ENCODE measurements at places on chromosomes 12 and 14. TPM values are rescaled to one million over a fixed set of nuclear protein-coding genes. Genes with fewer than 3 reads are reported as not detected.

DNA sequence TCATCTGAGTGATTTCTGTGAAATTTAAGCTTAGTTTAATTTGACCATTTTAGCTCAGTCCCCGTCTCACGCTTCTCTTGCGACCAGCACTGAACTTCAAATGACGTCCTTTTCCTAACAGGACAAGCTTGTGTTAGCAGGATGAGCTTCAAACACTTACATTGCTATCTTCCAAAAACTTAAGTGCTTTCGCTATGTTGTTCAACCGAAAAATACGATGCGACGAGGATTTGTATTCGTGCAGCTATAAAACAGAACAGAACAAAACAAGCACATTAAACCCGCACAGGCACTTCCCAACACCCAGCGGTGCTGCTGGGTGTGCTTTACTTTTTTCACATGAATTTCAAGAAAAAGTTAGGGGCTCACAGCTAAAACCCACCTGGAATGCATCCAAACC, 64.2 kb upstream of the DICER1 start:
- H3K27ac ChIP-seq: no peak overlapping the region
- H3K4me1 ChIP-seq: no peaks in the 10 kb centered on the region
- H3K27me3 ChIP-seq: no peaks in the 10 kb centered on the region
- H3K36me3 ChIP-seq: peaks cover 10% of the 10 kb centered on the region
- no peak overlapping the region for H3K4me3 ChIP-seq
- no peak for DNase-seq

DNA sequence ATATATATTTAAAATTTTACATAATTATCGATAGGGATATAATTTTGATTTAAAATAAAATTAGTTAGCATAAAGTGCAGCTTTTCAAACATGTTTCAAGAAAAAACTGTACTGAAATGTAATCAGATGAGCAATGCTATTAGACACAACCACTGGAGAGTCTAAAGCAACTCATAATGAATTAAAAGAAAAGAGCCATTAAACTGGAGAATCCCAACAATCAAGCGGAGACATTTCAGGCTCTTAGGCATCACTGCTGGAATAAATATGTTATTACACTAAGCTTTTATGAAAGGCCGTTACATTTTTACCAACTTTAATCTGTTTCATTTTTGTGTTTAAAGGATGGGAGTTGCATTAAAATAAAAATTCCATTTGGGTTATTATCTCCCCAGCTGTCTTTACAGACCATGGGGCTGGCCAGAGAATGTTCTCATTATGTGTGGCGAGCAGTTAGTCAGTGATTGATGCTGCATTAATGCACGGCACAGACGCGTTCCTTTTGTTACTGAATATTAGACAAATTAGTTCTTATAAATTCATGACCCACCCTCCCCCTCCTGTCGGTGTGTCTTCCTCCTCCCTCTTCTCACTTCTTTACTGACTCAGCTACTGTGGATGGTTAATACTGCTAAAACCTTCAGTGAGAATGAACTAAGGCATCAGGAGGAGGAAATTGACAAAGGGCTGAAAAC, 156.8 kb downstream of the PDZRN4 start:
- peaks cover 6% of the 10 kb centered on the region for H3K4me1 ChIP-seq
- H3K27me3 ChIP-seq: no peaks in the 10 kb centered on the region
- no peak for DNase-seq
- H3K36me3 ChIP-seq: no peaks in the 10 kb centered on the region
- no peak overlapping the region for H3K4me3 ChIP-seq
- H3K27ac ChIP-seq: no peak overlapping the region

GRCh38 chr12:109295764-109296425, 13.2 kb downstream of the FOXN4 start:
- no peaks in the 10 kb centered on the region for H3K27me3 ChIP-seq
- no peak overlapping the region for H3K27ac ChIP-seq
- no peaks in the 10 kb centered on the region for H3K36me3 ChIP-seq
- no peak for DNase-seq
- H3K4me3 ChIP-seq: no peak overlapping the region
- peaks cover 13% of the 10 kb centered on the region for H3K4me1 ChIP-seq

DNA sequence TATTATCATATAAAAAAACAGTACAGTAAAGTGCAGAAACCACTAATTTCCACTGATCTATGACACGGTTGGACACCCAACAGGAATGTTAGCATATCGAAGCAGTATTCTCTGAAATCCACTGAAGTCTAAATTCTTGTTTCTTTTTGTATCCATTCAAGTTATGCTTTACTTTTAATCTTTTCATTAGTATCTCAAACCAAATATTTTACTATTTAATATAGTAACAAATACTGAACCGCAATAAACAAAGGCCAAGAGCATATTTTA, 41.1 kb downstream of the ATXN2 start:
- no peak for DNase-seq
- no peak overlapping the region for H3K4me3 ChIP-seq
- H3K4me1 ChIP-seq: peaks cover 66% of the 10 kb centered on the region
- no peaks in the 10 kb centered on the region for H3K36me3 ChIP-seq
- no peaks in the 10 kb centered on the region for H3K27me3 ChIP-seq
- no peak overlapping the region for H3K27ac ChIP-seq

DNA sequence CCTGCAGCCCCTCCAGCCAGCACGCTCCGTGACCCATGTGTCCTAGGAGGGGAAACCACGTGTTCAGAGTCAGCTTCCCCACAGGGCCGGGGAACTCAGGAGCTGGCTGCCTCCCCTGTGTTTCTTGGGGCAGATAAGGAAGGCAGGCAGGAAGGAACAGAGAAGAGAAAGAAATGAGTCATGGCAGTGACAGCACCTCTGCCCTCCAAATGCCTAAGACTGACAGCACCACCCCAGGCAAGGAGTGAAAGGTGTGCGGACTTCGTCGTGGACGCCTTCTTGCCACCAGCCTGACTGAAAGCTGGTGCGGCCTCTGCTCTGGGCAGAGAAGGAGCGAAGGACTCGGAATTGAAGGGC, 167.0 kb upstream of the FKBP4 start:
- no peak overlapping the region for H3K4me3 ChIP-seq
- no peak overlapping the region for H3K27ac ChIP-seq
- no peak for DNase-seq
- no peaks in the 10 kb centered on the region for H3K27me3 ChIP-seq

GRCh38 chr12:77035226-77035625, 30.1 kb downstream of the E2F7 start:
- no peak overlapping the region for H3K4me3 ChIP-seq

- peaks cover 5% of the 10 kb centered on the region for H3K4me1 ChIP-seq
- H3K4me3 ChIP-seq: peak overlapping the region; percentile 56
- H3K36me3 ChIP-seq: no peaks in the 10 kb centered on the region
- peak overlapping the region; percentile 21 for H3K27ac ChIP-seq
- no peak for DNase-seq
Observed at GRCh38 chr12:47903927-47904712, 674 bp downstream of the VDR start.

- no peaks in the 10 kb centered on the region for H3K36me3 ChIP-seq
- H3K27ac ChIP-seq: no peak overlapping the region
- no peaks in the 10 kb centered on the region for H3K27me3 ChIP-seq
- no peak overlapping the region for H3K4me3 ChIP-seq
Observed at GRCh38 chr12:24719293-24719721, 229.6 kb downstream of the BCAT1 start.

DNA sequence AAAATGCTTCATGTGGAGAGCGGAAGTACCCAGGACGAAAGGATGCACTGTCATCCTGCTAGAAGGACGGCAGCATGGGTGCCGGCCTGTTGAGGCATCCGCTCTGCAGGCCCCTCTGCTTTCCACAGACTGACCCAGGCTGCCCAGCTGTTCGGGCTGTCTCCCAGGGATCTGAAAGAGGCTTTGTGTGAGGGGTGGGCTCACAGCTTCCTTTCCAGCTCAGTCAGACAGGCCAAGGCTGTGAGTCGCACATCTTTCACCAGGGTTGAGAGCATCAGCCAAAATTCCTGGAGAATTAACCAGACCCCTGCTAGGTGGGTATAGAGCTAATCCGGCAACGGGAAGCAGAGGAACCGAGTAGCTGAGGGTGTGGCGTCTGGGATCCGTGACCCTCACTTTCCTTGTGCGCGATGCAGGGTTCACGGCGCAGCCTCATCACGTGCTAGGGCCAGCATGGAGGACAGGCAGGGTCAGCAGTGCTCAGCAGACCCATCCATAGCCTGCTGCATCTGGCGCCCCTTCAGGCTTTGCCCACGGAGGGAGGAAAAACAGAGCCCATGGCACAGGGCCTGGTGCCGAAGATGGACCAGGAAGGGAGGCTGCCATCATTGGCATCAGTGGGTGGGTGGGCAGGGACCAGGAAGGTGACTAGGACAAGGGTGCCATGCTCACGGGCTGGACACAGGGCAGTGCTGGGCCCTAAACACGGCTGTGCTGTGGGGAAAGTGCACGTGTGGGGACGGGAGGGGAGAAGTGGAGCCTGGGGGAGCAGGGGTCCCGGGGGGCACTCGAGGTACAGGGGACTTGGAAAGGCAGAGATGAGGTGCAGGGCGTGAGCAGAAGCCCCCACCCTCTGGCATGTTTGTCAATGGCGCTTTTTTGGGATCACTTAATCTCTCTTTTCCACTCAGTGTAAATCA, 9.2 kb upstream of the SIVA1 start:
- H3K4me3 ChIP-seq: no peak overlapping the region
- no peak for DNase-seq
- H3K36me3 ChIP-seq: peaks cover 2% of the 10 kb centered on the region
- H3K27me3 ChIP-seq: no peaks in the 10 kb centered on the region
- H3K27ac ChIP-seq: no peak overlapping the region

DNA sequence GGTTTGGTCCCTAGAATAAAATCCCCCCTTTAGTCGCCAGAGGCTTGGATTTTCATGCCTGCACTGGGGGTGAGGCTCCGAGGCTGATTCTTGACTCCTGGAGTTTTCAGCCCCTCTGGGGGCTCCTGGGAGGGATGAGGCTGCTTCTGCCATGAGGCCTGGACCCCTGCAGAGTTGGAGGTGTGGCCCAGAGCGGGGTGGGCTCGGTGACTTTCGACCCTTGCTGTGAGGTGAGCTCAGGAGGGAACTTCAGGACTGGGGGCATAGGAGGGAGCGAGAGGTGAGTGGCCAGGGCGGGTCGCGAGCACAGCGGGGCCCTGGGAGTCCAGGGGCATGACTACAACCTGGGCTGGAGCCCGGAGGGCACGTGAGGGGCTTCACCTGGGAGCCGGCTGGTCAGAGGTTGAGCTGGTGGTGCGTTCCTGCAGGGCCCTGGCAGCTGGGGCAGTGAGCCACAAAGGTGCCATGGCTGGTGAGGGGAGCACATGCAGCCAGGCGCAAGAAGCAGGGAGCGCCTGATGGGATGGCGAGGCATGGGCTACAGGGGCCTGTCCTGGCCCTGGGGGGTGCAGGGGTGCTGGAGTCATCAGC, 168.2 kb downstream of the KIF26A start:
- H3K36me3 ChIP-seq: no peaks in the 10 kb centered on the region
- H3K27ac ChIP-seq: no peak overlapping the region
- no peak overlapping the region for H3K4me3 ChIP-seq
- H3K27me3 ChIP-seq: no peaks in the 10 kb centered on the region

DNA sequence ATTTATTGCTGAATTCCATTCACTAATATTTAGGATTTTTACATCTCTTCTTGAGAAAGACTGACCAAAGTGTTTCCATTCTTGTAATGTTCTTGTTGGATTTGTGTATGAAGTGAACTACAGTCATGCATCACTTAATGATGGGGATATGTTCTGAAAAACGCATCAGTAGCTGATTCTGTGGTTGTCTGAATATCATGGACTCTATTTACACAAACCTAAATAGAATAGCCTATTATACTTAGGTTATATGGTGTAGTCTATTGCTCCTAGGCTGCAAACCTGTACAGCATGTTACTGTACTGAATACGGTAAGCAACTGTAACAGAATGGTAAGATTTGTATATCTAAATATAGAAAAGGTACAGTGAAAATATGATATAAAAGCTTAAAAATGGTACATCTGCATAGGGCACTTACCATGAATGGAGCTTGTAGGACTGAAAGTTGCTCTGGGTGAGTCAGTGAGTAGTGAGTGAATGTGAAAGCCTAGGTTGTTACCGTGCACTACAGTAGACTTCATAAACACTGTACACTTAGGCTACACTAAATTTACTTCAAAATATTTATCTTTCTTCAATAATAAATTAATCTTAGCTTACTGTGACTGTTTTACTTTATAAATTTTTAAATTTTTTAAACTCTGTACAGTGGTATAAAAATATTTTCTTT, 27.6 kb upstream of the P2RX4 start:
- peaks cover 13% of the 10 kb centered on the region for H3K36me3 ChIP-seq
- DNase-seq: no peak
- H3K4me1 ChIP-seq: no peaks in the 10 kb centered on the region
- H3K4me3 ChIP-seq: no peak overlapping the region
- H3K27me3 ChIP-seq: no peaks in the 10 kb centered on the region

GRCh38 chr12:75446857-75447256, 33.7 kb upstream of the GLIPR1 start:
- no peaks in the 10 kb centered on the region for H3K27me3 ChIP-seq
- no peak for DNase-seq
- H3K27ac ChIP-seq: no peak overlapping the region
- H3K36me3 ChIP-seq: no peaks in the 10 kb centered on the region

DNA sequence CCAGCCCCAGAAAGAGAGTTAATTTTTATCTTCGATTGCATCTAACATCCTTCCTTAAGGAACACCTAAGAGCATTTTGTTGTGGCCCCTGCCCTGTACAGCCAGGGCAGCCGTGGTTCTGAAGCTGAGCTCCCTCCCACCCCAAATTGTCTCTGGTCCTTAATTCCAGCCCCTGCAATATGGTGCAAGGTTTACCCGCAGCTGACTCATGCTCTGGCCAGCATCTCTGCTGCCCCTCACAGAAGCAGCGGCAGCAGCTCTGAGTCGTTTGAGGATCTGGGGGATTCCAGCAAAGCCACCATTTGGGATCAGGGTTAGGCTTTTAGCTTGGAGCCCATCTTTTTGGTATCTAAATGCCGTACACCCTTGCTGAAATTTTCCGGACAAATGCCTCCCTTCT, 3.3 kb downstream of the DLK1 start:
- H3K4me3 ChIP-seq: no peak overlapping the region
- H3K36me3 ChIP-seq: no peaks in the 10 kb centered on the region
- H3K4me1 ChIP-seq: no peaks in the 10 kb centered on the region
- H3K27ac ChIP-seq: no peak overlapping the region

GRCh38 chr12:20810487-20810886, at the start of gene SLCO1B3:
Gene SLCO1B3, plus strand, starts transcription at chr12:20810705. Its CDS starts 5,034 bp downstream, at chr12:20815739.
- no peak within 1 kb of the TSS for H3K27ac ChIP-seq
- no peak within 1 kb of the TSS for H3K4me3 ChIP-seq
- no peaks in the 10 kb centered on the region for H3K4me1 ChIP-seq
- H3K27me3 ChIP-seq: no peaks in the 10 kb centered on the region
- DNase-seq: no peak

Gene RBP5
- total RNA-seq: 0.66 TPM

Gene SERPINA10
- total RNA-seq: not detected

Gene EPYC
- total RNA-seq: not detected

Gene SLC5A8
- not detected for total RNA-seq

Gene PLEKHD1
- not detected for total RNA-seq

Gene FOXN3
- total RNA-seq: 160 TPM

Gene CLEC4D
- total RNA-seq: not detected

Gene SIRT4
- total RNA-seq: 0.66 TPM

Gene BMP4
- 16.2 TPM for total RNA-seq

Gene RASSF8
- 56.8 TPM for total RNA-seq
